ENCODE measurements at places on chromosomes 3 and 15. TPM values are rescaled to one million over a fixed set of nuclear protein-coding genes. Genes with fewer than 3 reads are reported as not detected.
A peak's percentile ranks its signal among the peaks of the same experiment; 100 is the strongest.

GRCh38 chr15:64775551-64776401 is at the start of gene RBPMS2:
RBPMS2 (minus strand) TSS chr15:64775589; CDS start chr15:64775319, 270 bp downstream.
- DNase-seq: no peak

GRCh38 chr3:154584974-154585373 is 155.0 kb upstream of the GPR149 start:
- DNase-seq: no peak

The IGSF11 gene
- 1.0 TPM for total RNA-seq

DNA sequence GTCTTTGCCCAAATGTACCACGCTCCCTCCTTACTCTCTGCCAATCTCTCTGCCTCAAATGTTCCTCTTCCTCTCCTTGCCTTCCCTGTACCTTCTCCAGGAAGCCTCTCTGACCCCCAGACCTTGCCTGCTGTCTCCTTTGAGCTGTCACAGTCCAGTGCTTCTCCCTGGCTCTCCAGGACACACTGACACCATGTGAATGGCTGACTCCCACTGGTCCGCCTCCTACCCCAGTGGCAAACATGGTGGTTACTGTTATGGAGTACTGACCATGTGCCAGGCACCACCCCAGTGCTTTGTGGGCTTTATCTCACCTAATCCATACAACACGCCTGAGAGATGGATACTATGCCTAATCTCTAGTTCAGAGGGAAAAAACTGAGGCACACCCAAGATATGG is 141.9 kb downstream of the TPRA1 start:
- DNase-seq: no peak

The LAMB2 gene
- 564 TPM for total RNA-seq

DNA sequence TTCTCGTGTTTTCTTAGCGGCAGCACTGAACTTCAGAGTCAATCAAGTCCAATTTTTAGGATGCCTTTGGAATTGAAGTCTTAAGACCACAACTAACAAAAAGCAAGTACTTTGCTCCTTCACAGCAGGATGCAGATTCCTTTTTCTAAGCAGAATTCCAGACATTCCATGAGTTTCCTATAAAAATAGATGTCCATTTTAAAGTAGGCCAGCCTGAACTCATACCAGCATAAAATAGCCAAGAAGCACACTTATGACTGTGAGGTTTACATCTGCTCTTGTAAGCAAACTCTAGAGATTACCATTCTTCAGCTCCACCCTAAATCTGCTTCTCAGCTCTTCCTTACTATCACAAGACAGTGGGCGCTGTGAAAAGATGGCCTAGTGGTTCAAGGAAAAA is 85.8 kb downstream of the THBS1 start:
- no peak for DNase-seq

GRCh38 chr3:90080988-90081387 is 973.6 kb downstream of the EPHA3 start:
- no peak for DNase-seq

The EFL1 gene
- total RNA-seq: 15.9 TPM

- no peak for DNase-seq
Measured at GRCh38 chr3:176193032-176193730, 1004.1 kb downstream of the TBL1XR1 start.

- DNase-seq: no peak
Measured at GRCh38 chr3:41498847-41499246, 299.5 kb downstream of the CTNNB1 start.

- no peak for DNase-seq
Measured at GRCh38 chr15:56737791-56738190, 4.5 kb upstream of the ZNF280D start.

DNA sequence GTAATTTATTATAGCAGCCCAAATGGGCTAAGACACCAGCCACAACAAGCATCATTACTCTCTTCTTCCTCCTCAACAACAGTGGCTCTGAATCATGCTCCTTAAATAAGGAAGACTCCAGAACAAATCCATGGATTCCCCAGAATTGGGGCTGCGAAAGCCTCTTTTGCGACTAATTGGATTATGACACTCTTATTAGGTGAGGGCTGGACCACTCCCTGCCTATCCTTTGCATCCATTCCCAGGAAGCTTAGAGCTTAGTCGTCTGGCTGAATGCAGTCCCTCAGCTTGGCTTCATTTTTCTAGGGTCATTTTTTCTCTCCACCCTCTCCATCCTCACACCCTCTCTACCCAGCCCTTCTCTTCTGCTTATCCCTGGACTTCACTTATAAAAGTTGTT is 227.7 kb downstream of the ZNF621 start:
- DNase-seq: no peak

DNA sequence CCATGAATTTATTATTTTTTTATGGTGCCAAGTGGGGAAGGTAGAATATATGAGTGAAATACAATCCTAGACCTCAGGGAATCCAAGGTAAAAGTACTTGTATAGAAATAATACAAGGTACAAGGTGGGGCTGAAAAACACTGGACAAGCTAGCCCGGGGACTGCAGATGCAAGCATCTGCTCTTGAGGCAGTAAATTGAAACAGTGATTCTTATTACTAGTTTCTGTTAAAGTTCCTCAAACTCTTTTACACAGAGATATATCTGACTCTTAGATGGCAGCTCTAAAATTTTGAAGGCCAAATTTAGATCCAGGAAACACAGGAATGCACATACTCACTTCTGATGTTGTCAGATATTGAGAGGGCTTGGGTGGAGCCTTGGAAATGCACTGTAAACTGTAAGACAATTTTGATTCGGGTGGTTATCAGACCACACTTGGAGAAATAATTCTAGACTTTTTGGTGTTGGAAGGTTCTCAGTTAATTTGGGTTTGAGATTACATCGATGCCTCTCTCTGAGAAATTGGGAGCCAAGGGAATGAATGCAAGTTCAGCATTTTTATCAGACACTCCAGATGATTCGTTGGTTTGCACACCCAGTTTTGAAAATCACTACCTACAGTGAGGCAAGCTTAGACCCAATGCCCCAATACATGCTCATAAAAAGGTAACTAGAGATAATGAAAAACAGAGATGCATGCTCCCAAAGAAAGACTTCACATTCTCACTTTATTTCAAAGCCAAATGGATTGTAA is 7.3 kb downstream of the TP63 start:
- DNase-seq: no peak

DNA sequence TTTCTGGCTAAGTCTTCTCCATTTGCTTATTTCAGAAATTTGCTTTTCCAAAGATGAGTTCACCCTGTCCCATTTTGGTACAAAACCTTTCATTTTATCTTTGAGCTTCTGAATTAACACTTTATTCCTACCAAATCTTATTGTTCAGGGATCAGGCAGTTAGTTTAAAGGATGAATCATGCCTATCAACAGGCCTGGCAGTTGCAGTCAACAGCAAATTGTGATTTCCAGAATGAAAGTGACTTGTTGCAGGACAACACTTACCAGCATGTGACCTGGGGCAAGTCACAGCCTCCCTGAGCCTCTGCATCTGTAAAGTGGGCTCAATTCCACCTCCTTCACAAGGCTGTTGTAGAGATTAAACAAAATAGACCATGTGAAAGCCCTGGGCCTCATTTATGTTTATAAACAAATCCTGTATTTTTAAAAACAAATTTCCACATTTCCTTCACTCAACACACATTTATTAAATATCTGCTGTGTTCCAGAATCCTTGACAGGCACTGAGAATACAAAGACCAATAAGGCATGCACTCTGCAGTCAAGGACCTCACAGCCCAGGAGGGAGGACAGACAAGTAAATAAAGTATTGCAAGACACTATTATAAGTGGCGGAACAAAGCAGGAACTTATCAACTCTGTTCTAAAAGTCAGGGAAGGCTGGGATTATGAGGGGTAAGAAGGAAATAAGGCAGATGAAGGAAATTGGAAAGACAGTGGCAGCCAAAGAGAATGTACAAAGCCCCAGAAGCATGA is 359.1 kb upstream of the IL12A start:
- no peak for DNase-seq

- no peak for DNase-seq
Measured at GRCh38 chr3:115595611-115596275, 27.6 kb upstream of the GAP43 start.

DNA sequence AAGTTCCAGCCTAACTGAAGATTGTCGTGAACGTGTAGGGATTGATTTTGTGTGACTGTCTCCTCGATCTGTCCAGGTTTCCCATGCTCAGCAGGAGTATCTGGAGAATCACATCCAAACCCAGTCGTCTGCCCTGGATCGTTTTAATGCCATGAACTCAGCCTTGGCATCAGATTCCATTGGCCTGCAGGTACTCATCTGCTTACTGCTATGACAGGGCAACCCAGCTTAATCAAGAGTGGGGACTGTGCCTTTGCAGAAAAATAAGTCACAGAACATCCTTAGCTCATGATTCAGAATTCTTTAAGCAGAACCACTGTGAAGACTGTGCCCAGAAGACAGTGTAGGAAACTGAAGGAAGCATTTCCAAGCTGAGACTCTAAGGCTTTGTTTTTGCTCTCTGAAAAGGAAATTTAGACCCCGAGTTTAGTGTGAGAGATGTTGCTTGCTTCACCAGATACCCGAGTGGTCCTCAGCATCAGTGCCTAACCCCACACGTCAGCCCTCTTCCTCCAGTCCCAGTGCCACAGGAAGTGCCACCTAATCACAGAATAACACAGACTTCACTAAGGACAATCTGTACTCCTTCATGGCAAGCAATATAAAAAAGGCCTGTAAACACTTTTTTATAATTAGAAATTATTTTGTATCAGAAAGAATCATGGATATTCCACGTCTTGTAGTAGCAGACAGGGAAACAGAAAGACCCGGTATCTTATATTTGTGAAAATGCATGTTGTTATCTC is 34.2 kb downstream of the MYZAP start:
- no peak for DNase-seq

The CTXND1 gene
- total RNA-seq: 0.16 TPM

The MINAR1 gene
- 0.38 TPM for total RNA-seq

The GRAMD2A gene
- not detected for total RNA-seq

GRCh38 chr3:48157950-48158376 is 30.3 kb downstream of the CDC25A start:
- DNase-seq: peak; percentile 52

GRCh38 chr15:84725001-84725491 is 9.1 kb upstream of the SEC11A start:
- no peak for DNase-seq

DNA sequence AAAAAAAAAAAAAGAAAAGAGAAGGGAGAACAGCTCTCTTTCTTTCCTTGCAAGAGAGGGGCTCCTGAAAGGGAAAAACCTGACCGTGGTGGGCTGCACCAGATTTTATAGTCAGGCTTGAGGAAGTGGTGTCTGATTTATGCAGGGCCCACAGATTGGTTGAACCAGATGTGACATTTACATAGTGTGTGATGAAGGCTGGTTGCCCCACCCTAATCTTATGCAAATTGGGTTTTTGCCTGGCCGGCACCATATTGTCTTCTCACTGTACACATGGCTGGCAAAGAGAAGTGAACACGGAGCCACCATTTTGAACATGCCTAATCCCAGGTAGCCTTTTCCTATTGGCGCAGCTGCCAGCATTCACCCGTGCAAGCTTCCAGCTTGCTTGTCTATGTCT is 154.4 kb downstream of the OXSM start:
- DNase-seq: no peak

The NR2E3 gene
- total RNA-seq: 0.24 TPM

DNA sequence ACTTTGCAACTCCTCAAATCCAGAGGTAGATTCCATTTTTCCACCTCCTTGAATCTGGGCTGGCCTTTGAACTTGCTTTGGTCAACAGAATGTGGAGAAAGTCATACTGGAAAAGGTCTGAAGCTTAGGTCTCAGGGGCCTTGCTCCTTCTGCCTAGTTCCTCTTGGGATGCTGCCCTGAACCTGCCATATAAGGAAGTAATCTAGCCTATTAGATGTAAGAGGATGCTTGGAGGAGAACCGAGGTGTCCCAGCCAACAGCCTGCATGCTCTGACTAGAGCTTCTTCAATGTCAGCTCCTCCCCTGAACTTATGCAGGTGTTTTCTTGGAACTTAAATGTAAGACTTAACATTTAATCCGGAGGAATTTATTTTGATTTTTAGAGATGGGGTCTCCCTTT is 2.0 kb upstream of the TMED3 start:
- DNase-seq: no peak

DNA sequence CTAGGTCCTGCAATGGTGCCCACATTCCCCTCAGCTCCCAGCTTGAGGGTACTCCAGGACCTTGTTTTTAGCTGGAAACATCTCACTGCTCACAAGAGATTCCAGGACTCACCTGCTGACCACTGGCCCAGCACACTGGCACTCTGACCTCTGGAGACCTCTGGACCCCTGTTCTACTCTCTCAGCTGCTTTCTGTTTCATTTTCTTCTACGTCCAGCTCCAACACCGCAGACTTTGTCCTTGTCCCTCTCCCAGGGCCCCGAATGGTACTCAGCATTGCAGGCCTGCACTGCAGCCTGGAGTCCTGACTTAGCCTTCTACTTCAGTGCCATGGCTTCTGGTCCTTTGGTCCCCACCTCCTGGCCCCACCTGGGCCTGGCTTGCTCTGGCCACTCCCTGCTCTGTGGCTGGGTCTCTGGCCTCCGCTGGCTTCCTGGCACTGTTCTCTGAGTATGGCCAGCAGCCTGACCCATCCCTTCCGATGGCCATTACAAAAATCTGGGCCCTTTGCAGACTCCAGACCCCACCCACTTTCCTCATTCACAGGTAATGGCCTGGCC is 27.9 kb downstream of the KY start:
- DNase-seq: no peak

The TUSC2 gene
- 13.7 TPM for total RNA-seq

- no peak for DNase-seq
Measured at GRCh38 chr15:65829130-65829764, 37.2 kb upstream of the DENND4A start.

GRCh38 chr15:55116636-55117035 is 80.1 kb downstream of the RSL24D1 start:
- DNase-seq: no peak

DNA sequence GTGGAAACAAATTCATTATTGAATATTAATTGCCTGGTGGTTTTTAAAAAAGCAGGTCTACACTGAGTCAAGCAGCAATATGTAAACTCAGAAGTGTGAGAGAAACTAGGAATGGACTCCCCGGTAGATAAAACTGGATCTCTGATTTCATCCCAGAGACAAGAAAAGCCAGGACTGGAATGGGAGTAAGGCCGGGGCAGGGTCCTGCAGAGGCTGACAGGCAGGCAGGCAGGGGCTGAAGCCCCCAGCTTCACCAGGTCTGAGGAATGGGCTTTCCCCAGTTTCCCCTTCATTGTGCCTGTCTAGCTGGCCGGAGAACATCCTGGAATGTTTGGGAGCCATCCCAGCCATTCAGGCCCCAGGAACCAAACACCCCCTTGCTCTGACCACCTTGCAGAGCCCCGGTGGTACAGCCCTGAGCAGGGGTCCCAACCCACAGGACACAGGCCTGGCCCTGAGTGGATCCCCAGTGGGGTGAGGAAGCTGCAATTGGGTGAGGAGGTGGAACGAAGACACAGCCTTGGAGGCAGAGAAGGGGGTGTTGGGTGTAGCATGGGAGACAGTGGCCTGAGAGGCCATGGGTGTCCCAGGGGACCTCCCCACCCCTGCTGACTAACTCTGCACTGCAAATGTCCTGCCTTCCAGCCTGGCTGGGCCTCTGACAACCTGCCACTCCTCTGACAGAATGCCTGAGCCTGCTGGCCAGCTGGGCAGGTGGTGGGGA is 31.7 kb upstream of the XYLB start:
- no peak for DNase-seq

DNA sequence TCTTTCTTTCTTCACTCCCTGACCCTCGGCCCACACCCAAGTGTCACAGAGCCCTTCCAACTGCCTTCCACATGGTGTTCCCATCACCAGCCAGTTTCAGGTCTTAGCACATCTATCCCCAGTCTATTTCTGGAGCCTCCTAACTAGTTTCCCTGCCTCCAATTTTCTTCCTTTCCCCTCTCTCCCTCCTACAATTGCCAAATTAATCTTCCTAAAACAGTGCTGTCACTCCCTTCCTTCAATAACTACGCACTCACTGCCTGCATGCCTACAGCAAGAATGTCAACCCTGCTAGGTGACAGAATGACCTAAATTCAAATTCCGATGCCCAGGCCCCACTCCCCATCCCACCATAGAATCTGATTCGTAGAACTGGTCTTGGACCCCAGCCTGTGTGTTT is 36.1 kb upstream of the CA12 start:
- DNase-seq: no peak

All from omental fat pad (tissue), 4 donors.